Stimulated activated memory B cell treated with anti-CD40 and anti-IgM and Interleukin-4, amounts not matched to agents 10 μg/mL and 1 μg/mL and 100 μg/mL, for 72 hours (primary cell): ENCODE measurements at places on chromosomes 12 and 14.

DNA sequence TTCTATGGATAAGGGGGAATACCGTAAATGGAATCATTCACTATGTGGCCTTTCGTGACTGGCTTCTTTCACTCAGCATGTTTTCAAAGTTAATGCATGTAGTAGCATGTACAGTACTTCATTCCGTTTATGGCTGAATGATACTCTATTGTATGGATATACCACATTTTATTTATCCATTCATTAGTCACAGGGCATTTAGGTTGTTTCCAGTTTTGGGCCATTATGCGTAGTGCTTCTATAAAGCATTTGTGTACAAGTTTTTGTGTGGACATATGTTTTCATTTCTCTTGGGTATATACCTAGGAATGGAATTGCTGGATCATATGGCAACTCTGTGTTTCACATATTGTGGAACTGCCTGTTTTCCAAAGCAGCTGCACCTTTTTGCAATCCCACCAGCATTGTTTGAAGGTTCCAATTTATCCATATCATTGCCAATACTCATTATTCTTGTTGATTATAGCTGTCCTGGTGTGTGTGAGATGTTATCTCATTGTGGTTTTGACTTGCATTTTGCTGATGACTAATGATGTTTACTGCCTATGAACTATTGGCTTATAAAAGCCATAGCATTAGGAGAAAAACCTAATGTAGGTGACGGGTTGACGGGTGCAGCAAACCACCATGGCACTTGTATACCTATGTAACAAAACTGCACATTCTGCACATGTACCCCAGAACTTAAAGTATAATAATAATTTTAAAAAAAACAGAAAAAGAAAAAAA is 45.5 kb downstream of the ATF7IP start:
- no peak for ATAC-seq

DNA sequence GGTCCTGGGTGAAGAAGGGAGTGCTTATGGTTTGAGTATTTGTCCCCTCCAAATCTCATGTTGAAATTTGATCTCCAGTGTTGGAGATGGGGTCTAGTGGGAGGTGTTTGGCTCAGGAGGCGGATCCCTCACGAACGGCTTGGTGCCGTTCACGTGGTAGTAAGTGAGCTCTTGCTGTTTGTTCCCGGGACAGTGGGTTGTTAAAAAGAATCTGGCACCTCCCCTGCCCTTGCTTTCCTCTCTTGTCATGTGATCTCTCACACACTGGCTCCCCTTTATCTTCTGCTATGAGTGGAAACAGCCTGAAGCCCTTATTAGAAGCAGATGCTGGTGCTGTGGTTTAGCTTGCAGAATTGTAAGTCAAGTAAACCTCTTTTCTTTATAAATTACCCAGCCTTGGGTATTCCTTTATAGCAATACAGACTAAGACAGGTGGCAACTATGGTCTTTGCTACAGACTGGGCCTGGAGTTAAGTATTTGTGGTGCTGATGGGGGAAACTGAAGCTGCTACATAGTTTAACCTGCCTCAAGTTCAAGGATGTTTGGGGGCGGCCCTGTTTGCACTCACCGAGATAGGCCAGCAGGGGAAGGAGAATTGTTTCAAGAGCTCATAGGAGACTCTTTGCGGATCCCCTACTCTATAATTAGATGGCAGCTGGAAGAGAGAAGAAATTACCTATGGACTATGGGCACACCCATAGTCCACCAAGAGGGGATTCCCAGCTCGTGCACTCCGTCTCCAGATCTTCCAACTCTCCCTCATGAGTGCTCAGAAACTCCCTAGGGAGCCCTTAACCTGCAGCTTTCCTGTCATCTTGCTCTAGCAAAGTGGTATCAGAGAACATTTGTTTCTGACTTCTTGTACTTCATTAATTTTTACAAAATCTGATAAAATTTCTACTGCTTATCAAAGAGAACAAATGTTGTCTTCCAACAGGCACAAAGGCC is 164.6 kb downstream of the SLC15A5 start:
- ATAC-seq, result no peak

DNA sequence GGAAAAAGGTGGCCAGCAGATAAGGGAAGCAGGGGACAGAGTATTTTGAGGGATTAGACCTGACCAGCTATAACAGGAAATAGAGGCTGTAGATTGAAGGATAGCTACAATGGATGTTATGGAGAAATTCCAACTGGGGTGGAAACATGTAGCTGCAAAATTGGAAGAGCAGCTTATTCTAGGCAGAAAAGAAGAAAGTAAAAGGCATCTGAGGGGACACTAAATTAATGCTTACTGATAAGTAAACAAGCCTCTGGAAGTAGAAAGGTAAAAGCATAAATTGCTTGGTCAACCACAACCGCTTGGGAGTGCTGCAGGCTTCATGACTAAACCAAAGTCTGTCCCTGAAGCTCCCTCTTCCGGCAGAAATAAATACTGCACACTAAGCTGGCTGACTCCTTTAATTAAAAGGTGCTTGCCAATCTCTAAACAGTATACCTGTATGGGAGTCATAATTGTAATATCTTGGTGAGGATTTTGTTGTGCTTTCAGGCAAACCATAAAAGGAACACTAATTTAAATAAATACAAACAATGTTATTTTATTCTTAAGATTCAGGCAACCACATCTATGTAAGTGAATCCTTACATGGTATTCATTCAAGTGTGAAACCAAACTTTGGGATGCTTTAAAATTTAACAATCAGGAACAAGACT is 7.7 kb downstream of the UBC start:
- ATAC-seq, result peak; percentile 90

DNA sequence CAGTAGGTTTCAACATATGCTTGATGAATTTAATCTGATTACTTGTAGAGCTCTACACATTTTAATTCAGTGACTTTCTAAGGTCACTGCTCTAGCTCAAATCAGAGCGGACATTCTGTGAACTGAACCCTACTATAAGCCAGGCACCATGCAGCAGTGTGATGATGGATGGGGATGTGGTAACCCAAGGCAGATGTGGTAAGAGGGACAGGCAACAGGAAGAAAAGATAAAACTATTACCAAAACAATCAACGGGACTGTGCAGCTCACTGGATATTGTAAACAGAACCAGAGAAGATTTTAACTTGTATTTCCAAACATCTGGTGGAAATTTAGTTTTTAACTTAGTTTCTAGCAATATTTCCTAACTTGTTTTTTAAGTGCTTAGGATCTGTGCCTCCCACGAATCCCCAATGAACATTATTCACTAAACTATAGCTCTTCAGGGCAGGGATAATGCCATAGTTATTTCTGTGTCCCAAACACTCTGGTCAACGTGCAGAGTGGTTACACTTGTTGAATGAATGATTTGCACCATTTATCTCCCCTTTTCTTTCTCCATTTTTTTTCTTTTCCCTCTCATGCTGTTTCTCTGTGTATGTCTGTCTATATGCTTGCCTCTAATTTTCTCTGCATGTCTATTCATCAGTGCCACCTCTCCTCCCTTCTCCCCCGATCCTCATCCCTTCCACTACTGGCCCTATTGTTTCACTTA is 3.0 kb downstream of the ERO1A start:
- ATAC-seq, result no peak
